ENCODE measurements at places on chromosomes 2 and 18. TPM values are rescaled to one million over a fixed set of nuclear protein-coding genes. Genes with fewer than 3 reads are reported as not detected.

FAP gene
- 3.2 TPM for total RNA-seq

ERBB4 gene
- total RNA-seq, result not detected

ABCB11 gene
- 0.28 TPM for total RNA-seq

TET3 gene
- 10.8 TPM for total RNA-seq

SNTG2 gene
- not detected for total RNA-seq

CDK15 gene
- not detected for total RNA-seq

CCDC85A gene
- total RNA-seq, result not detected

RUFY4 gene
- total RNA-seq, result not detected

TMEM169 gene
- 3.2 TPM for total RNA-seq

GPR35 gene
- 0.28 TPM for total RNA-seq

NDC80 gene
- total RNA-seq, result 13.9 TPM

LYG2 gene
- not detected for total RNA-seq

LIMS4 gene
- total RNA-seq, result not detected

SP100 gene
- total RNA-seq, result 25.7 TPM

CLEC4F gene
- total RNA-seq, result not detected

APLF gene
- 2.3 TPM for total RNA-seq

AUP1 gene
- total RNA-seq, result 80.1 TPM

TANK gene
- 43.4 TPM for total RNA-seq

USP37 gene
- total RNA-seq, result 6.0 TPM
